ENCODE measurements at places on chromosomes 4 and X.

GRCh38 chrX:67587946-67588624, 44.3 kb downstream of the AR start:
- H3K27ac ChIP-seq: no peak overlapping the region
- no peak overlapping the region for H3K4me3 ChIP-seq
- no peaks in the 10 kb centered on the region for H3K36me3 ChIP-seq
- no peaks in the 10 kb centered on the region for H3K4me1 ChIP-seq
- DNase-seq: no peak
- H3K27me3 ChIP-seq: no peaks in the 10 kb centered on the region

GRCh38 chrX:104430072-104430741, 135.8 kb upstream of the IL1RAPL2 start:
- no peak overlapping the region for H3K27ac ChIP-seq
- no peak overlapping the region for H3K4me3 ChIP-seq
- no peak for DNase-seq

DNA sequence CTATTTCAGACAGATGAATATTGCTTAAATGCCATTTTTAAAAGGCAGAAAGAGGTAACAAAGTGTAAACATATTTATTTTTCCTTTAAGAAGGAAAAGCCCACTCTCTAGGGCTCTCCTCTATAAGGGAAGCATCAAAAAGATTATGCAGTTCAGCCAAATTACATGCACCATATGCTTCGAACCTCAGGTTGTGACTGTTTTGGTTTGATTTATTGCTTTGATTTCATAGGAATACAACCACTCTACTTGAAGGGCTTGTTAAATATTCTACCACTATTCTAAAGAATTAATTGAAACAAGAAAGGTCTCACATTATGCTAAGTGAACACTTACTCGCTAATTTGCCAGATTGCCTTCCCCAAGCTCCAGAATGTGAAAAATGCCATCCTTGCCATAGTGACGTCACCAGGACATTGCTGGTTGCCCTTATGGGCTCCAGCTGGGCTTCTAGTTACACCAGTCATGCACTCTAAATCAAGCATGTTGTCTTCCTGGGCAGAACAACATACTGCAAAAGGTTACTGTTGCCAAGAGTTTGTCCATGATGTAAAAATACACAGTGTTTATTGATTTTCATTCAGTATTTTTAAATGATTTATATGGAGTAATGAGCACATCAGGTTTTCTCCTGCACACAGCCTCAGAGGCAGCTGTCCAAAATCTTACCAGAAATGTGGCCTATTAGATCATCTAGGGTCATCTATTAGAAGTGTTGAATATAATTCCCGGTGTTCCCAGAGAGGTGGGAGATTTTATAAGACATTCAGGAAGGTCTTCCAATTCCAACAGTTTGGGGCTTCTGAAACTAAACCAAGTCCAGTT, 164.4 kb upstream of the RAPGEF2 start:
- no peaks in the 10 kb centered on the region for H3K27me3 ChIP-seq
- DNase-seq: no peak
- no peaks in the 10 kb centered on the region for H3K4me1 ChIP-seq
- no peaks in the 10 kb centered on the region for H3K36me3 ChIP-seq
- H3K27ac ChIP-seq: no peak overlapping the region
- H3K4me3 ChIP-seq: no peak overlapping the region

- H3K27ac ChIP-seq: no peak overlapping the region
- no peaks in the 10 kb centered on the region for H3K36me3 ChIP-seq
- no peak overlapping the region for H3K4me3 ChIP-seq
- no peak for DNase-seq
- H3K4me1 ChIP-seq: no peaks in the 10 kb centered on the region
- H3K27me3 ChIP-seq: no peaks in the 10 kb centered on the region
Observed at GRCh38 chr4:181793096-181793495, 450.1 kb upstream of the TENM3 start.

DNA sequence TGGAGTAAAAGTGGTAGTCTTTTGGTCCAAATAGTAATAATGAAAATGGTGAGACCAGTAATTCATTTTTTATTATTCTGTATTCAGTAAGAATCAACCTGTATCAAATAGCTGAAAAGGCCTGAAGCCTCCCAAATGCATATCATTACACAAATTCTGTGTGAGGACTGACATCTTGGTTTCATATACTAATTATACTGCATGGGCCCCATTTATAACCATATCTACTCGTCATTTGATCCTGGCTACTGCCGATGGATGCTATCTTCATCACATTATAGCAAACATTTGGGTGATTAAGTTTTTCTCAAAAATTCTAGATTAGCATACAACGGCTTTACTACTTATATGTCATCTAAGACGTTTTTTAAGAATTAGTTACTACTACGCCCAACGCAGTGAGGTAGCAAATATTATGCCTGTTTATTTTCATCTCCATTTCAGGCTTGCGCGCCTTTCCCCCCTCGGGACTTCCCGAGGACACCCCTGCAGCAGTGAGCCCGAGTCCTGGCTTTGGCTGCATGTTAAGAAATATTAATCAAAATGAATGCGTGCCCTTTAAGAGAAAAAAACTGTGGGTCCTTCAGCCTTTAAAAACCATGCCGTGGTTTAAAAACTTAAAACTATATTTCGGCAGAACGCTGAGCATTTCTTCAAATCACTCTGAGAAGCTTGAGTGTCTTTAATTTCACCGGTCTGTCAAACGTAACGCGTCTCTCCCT, 814 bp upstream of the MMAA start:
- peak overlapping the region; percentile 86 for H3K4me3 ChIP-seq
- peak; percentile 40 for DNase-seq
- H3K4me1 ChIP-seq: peaks cover 38% of the 10 kb centered on the region
- peaks cover 12% of the 10 kb centered on the region for H3K36me3 ChIP-seq
- H3K27ac ChIP-seq: peak overlapping the region; percentile 97
- no peaks in the 10 kb centered on the region for H3K27me3 ChIP-seq

- no peaks in the 10 kb centered on the region for H3K36me3 ChIP-seq
- H3K27me3 ChIP-seq: peaks cover 4% of the 10 kb centered on the region
- no peaks in the 10 kb centered on the region for H3K4me1 ChIP-seq
- no peak for DNase-seq
- H3K4me3 ChIP-seq: no peak overlapping the region
- H3K27ac ChIP-seq: no peak overlapping the region
Observed at GRCh38 chrX:47706575-47706974, 47.6 kb upstream of the UXT start.

GRCh38 chr4:1547856-1548826, 136.0 kb downstream of the FAM53A start:
- peaks cover 18% of the 10 kb centered on the region for H3K27me3 ChIP-seq
- DNase-seq: no peak
- peak overlapping the region; percentile 18 for H3K4me3 ChIP-seq
- H3K27ac ChIP-seq: no peak overlapping the region

- no peaks in the 10 kb centered on the region for H3K4me1 ChIP-seq
- no peak overlapping the region for H3K27ac ChIP-seq
- no peak overlapping the region for H3K4me3 ChIP-seq
- no peaks in the 10 kb centered on the region for H3K36me3 ChIP-seq
- DNase-seq: no peak
Observed at GRCh38 chr4:147586637-147587036, 30.6 kb upstream of the TMEM184C start.

DNA sequence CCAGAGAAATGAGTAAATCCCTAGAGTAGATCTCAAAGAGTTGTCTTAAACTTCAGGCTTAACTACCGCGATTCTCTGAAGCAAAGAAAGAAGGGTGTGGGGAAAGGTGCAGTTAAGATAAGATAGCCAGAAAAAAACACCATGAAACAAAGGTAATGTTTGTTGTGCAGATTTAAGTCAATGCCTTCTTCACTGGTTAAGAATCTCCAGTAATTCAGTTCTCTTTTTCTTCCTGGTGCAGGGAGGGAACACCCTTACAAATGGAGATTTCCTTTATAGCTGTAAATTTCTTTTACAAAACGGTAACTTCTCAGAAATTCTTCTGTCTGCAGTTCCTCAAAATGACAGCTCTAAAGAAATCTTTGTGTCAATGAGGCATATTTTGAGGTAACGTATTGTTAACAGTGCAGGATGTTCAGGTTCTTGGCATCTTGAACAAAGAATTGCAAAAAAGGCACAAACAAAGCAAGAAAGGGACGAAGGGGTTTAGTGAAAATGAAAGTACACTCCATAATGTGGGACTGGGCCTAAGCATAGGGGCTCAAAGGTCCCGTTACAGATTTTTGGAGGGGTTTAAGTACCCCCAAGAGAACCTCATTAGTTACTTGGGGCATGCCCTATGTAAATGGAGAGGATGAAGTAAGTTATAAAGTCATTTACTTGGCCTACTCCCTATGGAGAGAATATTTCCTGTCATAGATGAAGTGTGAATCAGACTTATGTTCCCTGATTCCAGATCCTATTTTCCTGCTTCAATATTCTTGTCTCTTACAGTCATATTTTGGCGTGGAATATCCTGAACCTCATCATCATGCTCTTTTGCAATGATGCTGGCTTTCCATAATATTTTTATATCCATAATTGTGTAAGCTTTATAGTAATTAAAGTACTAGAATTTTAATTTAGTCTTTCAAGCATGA, 492.0 kb downstream of the PCDH11X start:
- no peaks in the 10 kb centered on the region for H3K27me3 ChIP-seq
- no peak overlapping the region for H3K4me3 ChIP-seq
- no peaks in the 10 kb centered on the region for H3K4me1 ChIP-seq
- H3K27ac ChIP-seq: no peak overlapping the region
- no peaks in the 10 kb centered on the region for H3K36me3 ChIP-seq

DNA sequence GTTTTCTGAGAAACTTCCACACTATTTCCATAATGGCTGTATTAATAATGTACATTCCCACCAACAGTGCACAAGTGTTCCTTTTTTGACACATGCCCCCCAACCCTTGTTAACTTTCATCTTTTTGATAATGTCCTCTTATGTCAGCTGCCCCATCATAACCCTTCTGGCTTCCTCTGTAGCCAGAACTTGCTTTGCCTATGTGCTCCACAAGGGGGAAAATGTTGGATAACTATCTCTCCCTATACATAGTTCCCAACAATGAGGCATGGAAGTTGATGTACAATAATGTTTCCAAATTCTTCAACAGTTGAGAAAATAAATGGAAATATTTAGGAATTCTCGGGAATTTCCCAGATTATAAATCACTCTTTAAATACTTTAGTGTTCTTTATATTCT, 142.9 kb downstream of the ASB9 start:
- H3K4me3 ChIP-seq: no peak overlapping the region
- H3K36me3 ChIP-seq: no peaks in the 10 kb centered on the region

DNA sequence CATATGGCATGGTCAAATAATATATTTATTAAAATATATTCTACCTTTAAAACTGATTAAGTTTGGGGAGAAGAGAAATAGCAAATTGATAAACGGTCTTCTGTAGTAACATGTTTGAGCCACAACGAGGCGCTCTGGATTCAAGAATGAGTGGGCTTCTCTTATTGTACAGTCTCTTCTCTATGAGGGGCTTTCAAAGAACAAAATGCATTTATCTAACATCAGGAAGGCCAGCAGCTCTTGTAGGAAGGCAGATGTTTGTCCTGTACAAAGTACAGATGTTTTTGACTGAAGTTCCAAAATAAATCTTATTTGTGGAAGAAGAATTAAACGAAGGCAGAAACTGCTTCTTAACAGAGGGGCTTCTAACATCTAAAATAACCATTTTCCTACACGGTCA, 153.6 kb downstream of the RASL11B start:
- peak; percentile 27 for DNase-seq
- H3K27ac ChIP-seq: no peak overlapping the region
- no peak overlapping the region for H3K4me3 ChIP-seq
- H3K27me3 ChIP-seq: no peaks in the 10 kb centered on the region

GRCh38 chr4:16360694-16361262, 134.5 kb upstream of the TAPT1 start:
- no peaks in the 10 kb centered on the region for H3K4me1 ChIP-seq
- no peak for DNase-seq
- no peak overlapping the region for H3K27ac ChIP-seq
- H3K4me3 ChIP-seq: no peak overlapping the region

- no peaks in the 10 kb centered on the region for H3K4me1 ChIP-seq
- peaks cover 6% of the 10 kb centered on the region for H3K27me3 ChIP-seq
- H3K36me3 ChIP-seq: no peaks in the 10 kb centered on the region
- DNase-seq: no peak
- no peak overlapping the region for H3K27ac ChIP-seq
- no peak overlapping the region for H3K4me3 ChIP-seq
Observed at GRCh38 chr4:5024673-5025072, 5.4 kb upstream of the CYTL1 start.

- H3K4me1 ChIP-seq: peaks cover 47% of the 10 kb centered on the region
- peaks cover 6% of the 10 kb centered on the region for H3K36me3 ChIP-seq
- peak; percentile 48 for DNase-seq
- peak overlapping the region; percentile 94 for H3K27ac ChIP-seq
Observed at GRCh38 chr4:152778656-152779512, 646 bp downstream of the TIGD4 start.

GRCh38 chrX:36963852-36964251, 44.3 kb upstream of the FAM47C start:
- no peaks in the 10 kb centered on the region for H3K36me3 ChIP-seq
- no peaks in the 10 kb centered on the region for H3K4me1 ChIP-seq
- H3K4me3 ChIP-seq: no peak overlapping the region
- no peak overlapping the region for H3K27ac ChIP-seq
- peaks cover 4% of the 10 kb centered on the region for H3K27me3 ChIP-seq

- no peak for DNase-seq
- H3K27me3 ChIP-seq: no peaks in the 10 kb centered on the region
- no peak overlapping the region for H3K4me3 ChIP-seq
- peak overlapping the region; percentile 60 for H3K27ac ChIP-seq
- H3K36me3 ChIP-seq: peaks cover 16% of the 10 kb centered on the region
Observed at GRCh38 chrX:110172215-110172614, 145.7 kb downstream of the AMMECR1 start.

GRCh38 chr4:1600811-1601532, 83.1 kb downstream of the FAM53A start:
- no peak for DNase-seq
- H3K4me3 ChIP-seq: no peak overlapping the region
- no peak overlapping the region for H3K27ac ChIP-seq
- peaks cover 12% of the 10 kb centered on the region for H3K27me3 ChIP-seq
- H3K4me1 ChIP-seq: peaks cover 18% of the 10 kb centered on the region

GRCh38 chr4:55184600-55185523, 59.5 kb upstream of the KDR start:
- H3K27me3 ChIP-seq: no peaks in the 10 kb centered on the region
- no peak overlapping the region for H3K4me3 ChIP-seq
- DNase-seq: peak; percentile 44
- no peak overlapping the region for H3K27ac ChIP-seq
- H3K4me1 ChIP-seq: no peaks in the 10 kb centered on the region

DNA sequence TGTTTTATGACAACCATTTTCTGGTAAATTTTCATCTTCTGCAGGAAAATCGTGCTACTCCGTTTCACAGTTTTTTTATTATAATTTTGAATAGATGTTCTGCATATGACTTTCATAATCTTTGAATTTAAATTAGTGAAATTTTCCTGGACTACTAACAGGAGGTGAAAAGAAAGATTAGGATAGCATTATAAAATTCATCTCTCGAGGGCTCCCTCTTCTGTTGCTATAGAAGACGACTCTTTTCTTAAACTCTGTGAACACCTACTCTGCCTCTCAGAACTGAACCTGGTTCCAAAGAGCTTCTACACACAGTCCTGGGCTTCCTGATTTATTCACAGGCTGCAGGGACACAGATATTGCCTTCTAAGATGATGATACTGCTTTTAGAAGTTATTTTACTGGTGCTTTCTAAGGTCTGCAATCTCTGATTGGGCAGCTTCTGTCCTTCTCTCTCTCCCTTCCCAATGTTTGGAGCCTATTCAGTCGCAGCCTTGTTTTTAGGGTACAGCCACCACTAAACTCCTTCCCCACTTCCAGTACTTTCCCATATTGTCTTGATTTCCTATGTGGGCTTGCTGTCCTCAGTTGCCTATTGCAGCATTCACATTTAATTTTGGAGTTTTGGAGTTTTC, 10.1 kb upstream of the SAP30 start:
- H3K27me3 ChIP-seq: peaks cover 15% of the 10 kb centered on the region
- H3K4me1 ChIP-seq: peaks cover 11% of the 10 kb centered on the region
- no peak overlapping the region for H3K4me3 ChIP-seq
- DNase-seq: no peak
- peaks cover 12% of the 10 kb centered on the region for H3K36me3 ChIP-seq

Measured in activated naive CD4-positive, alpha-beta T cell treated with anti-CD3 and anti-CD28 coated beads, Interleukin-2, amount 10 ng/mL, durations not matched to agents 7 days and 5 days (primary cell).